Mesendoderm (in vitro differentiated cells): ENCODE measurements at places on chromosomes 3 and 15.

DNA sequence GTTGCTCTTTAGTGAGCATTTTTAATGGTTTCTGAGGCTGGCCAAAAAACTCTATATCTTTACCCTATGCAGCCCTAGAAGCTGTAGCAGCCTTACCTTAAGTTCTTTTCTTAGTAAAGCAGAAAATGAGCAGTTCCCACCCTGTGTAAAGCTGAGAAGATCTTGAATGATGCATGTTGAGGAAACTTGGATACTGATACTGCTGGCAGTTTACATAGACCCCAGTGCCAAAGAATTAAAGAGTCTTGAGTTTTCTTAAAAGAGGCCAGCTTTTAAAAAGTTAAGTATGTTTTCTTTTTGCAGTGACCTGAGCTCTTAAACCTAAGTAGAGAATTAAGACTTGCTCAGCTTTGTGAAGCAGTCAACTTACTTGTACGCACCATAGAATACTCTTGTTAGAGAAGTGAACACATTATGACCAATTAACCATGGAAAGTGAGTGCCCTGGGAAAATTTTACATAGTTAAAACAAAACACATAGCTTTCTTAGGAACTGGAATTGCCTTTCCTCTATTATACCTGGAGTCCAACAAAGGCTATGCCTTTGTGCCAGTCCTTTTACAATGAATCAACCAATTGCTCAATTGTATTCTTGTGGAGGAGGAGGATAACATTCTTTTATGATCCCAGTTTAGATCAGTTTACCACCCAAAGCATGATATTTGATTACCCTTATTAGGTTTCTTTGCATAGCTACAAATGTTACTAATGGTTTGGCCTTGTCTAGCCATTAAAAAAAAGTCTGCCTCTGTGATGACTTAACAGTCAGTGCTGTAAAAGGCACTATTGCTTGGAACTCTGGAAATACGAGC is 28.4 kb downstream of the PLS1 start:
- no peak for DNase-seq

- no peak for DNase-seq
These were observed 43.7 kb downstream of the PCSK6 start for GRCh38 chr15:101445562-101446517.

DNA sequence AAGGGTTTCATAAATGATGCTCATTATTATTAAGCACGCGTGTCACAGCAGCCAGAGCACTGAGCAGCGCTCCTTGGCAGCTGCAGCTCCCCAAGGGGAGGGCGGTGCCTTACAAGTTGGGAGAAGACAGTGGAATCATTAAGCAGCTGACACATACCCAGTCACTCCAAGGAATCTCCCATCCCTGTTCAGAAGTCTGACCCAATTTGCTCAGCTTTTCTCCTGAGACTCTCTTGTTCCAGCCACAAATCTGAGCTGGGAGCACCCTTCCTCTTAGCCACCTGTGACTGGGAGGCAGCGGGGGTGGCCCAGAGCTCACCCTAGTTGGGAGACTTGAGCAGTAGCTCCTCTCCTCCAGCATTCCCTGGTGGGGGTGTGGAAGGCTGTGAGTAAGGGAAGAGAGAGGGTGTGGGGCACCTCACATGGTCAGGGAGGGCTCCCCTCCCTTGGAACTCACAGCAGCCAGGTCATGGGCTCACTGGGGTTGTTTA is 64.3 kb downstream of the DUT start:
- DNase-seq = no peak

- DNase-seq = no peak
These were observed 95.7 kb downstream of the VGLL3 start for GRCh38 chr3:86895202-86895601.

DNA sequence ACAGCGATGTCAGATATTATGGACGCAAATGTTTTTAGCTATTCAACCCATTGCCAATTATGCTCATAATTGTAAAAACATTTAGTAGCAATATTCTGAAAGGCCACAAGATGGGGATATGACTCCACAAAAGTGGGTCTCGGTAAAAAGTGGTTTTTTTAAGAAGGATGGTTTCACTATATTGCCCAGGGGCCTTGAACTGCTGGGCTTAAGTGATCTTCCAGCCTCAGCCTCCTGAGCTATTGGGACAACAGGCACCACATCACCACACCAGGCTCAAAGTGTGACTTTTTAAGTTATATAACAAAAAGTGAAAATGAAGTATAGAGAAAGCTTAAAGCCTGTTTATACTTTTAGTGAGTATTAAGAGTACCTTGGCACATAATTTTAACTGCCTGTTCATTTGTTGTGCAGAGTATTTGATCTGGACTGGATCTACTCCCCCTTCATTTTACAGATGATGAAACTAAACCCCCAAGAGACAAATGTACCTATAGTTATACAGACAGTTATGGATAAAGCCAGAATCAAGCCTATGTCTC is 9.4 kb downstream of the NAA50 start:
- peak; percentile 79 for DNase-seq

DNA sequence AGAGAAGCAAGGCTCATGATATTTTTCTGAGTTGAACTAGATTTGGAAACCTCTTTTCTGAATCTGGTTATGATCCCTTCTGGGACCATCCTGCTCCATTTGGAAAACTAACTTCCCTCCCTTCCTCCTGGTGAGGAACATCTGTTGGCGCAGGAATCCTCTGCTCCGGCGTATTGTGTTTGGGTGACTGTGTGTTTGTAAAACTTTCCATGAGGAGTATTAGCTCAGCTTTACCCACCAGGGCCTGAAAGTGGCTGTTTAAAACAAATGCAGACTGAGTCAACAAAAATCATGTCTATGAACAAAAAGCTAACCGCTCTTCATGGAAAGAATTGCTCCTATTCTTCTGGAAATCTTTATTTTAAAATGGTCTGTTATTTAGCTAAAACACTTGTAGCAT is 17.7 kb downstream of the STARD9 start:
- no peak for DNase-seq

DNA sequence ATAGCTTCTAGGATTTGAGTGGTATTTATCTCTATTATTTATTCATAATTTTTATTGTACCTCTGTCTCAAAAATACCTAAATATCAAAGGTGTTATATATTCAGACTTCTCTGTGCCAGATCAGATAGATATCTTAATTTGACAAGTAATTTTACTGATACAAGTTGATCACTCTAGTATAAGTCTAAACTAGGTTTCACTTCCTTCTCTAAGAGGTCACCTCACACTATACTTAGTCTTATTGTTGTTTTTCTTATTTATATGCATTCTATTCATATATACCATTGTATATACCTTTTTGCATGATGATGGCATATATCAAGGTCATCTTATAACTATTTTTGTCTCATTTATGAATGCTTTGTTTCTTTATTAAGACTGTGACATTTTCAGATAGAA is 26.4 kb upstream of the HGD start:
- DNase-seq = no peak

GRCh38 chr3:46065294-46065705 is 38.0 kb upstream of the XCR1 start:
- DNase-seq = no peak

- peak; percentile 66 for DNase-seq
These were observed 296.8 kb downstream of the RORA start for GRCh38 chr15:60932051-60932915.

DNA sequence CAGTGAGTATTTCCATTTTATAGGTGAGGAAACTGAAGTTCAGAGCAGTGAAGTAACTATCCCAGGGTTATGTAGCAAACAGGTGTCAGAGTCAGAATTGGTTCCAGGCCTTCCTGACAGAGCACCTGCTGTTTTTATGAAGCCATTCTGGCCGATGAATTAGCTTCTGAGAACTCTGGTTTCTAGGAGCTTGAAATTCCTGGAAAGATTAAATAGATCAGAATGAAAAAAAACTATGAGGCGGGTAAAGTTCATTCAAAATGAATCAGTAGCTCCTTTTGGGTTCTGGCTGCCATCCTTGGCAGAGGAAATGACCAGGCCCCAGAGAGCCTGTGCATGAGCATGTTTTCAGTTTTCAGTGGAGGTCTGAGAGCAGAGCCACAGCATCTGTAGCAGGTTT is 59.3 kb upstream of the CFAP161 start:
- DNase-seq = no peak

DNA sequence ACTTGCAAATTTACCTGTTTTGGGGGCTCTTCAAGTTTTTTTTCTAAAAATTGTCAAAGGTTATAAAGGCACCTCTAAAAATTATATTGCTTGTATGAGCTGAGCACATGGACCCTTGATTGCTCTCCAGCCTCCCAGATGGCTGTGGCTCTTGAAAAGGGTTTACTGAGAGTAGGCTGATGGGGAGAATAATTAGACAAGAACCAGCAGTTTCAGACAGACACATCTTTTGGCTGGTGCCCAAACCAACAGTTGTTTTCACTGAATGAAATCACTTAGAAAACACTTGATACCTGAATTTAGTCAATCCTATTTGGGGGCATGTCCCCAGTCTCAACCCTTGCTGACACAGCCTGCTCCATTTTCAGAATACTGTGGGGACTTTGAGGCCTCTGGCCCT is 217.6 kb downstream of the KBTBD8 start:
- no peak for DNase-seq

DNA sequence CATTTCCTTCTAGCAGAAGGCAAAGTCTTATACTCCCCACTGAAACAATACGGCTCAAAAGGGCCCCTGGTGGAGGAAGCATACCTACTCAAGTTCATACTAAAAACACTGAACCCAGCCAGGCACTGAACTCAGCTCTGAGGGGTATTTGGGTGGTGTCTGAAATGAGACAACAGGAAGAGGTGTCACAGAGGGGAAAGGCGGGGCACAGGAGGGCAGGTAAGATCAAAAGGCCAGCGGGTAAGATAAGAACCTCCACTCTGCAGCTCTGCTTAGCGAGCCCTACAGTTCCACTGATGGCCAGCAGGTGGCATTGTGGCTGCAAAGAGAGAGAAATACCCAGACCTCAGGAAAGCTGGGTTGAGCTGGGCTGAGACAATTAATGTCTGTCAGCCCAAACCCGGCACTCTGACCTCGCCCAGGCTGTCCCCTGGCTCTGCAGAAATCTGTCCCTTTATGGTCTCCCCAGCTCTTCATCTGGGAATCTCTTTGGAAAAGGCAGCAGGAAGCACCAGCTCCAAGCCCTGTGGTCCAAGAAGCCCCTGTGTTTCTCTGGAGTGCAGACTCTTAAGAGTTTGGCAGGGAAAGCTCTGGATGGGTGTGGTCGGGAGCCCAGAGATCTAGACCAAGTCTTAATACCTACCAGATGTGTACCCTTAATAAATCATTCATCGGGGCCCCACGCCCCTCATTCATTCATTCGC is 8.4 kb downstream of the MFGE8 start:
- DNase-seq = peak; percentile 91

DNA sequence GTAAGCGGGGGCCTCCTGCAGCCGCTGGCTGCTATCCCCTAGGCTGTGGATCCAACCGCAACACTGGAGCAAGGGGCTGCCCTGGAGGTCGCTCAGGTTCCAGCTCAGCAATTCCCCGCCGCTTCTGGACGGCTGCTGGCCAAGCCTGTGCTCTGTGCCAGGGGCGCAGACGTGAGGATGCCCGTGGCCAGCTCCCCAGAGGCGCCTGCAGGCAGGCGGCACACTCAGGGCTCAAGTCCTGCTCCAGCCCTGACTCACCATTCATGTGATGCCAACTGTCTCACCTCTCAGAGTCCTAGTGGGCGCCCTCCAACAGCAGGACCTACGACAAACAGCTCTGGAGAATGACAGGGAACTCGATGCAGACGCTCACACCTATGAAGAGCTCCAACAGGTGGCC is 31.6 kb downstream of the KLHL25 start:
- no peak for DNase-seq

- DNase-seq = no peak
These were observed 19.2 kb upstream of the CYP11A1 start for GRCh38 chr15:74386496-74387140.

DNA sequence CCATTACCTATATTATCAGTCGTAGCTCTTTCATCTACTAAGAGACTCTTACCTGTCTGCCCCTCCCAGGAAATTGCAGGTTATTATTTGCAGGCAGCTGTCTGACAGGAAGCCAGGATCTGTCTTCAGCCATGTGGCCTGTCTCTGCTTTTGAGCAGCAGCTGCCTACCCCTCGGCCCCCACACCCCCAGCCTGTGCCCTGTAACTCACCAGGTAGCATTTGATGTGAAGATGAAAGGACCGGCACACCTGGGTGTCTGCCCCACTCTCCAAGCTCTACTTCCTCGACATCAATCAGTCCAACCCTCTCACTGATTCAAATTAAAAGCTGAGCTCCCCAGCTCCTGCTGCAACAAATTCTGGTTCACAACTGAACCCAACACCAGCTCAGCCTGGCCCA is 197.2 kb upstream of the CTNNB1 start:
- no peak for DNase-seq

- DNase-seq = peak; percentile 95
These were observed 63.2 kb downstream of the AKAP13 start for GRCh38 chr15:85443593-85444087.

GRCh38 chr3:41328926-41329325 is 129.6 kb downstream of the CTNNB1 start:
- peak; percentile 23 for DNase-seq

GRCh38 chr3:187735837-187736236 is 9.4 kb downstream of the BCL6 start:
- DNase-seq = no peak

- no peak for DNase-seq
These were observed 23.5 kb upstream of the TRPM1 start for GRCh38 chr15:31125061-31125460.

DNA sequence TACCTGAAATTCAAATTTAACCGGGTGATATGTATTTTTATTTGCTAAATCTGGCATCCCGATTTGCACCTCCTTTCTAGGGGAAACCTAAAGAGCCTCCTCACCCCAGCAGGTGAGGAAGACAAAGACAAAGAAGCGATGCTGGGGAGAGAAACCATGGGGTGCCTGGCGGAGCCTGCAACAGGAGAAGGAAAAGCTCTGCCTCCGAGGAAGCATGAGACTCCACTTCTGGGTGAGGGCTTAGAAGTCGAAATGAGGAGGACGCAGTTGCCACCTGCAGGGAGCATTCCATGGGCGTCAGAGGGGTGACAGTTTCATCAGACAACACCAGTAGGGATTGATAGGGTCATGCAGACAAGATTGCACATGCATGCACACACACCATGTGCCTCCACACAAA is 30.5 kb upstream of the LYZL4 start:
- DNase-seq = peak; percentile 26

DNA sequence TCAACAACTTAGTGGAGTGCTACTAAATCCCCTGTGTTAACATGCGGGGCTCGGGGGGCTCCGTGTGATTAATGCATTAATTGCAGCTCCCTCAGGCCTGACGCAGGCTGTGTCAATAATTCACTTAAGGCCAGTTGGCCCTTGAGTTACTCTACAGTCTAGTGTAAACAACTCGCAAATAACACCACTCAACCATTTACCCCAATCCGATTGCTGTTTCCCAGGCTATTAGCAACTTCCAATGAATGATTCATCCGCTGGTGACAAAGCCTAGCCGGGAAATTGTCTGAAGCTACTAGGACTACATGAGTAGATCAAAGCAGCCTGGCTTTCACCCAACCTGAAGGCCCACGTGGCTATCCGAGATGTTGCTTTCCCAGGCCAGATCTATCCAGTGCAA is 121.3 kb upstream of the SOX14 start:
- DNase-seq = peak; percentile 91

- no peak for DNase-seq
These were observed 120.1 kb downstream of the ABHD5 start for GRCh38 chr3:43810797-43811196.
